ENCODE measurements at places on chromosomes 5 and 9.

DNA sequence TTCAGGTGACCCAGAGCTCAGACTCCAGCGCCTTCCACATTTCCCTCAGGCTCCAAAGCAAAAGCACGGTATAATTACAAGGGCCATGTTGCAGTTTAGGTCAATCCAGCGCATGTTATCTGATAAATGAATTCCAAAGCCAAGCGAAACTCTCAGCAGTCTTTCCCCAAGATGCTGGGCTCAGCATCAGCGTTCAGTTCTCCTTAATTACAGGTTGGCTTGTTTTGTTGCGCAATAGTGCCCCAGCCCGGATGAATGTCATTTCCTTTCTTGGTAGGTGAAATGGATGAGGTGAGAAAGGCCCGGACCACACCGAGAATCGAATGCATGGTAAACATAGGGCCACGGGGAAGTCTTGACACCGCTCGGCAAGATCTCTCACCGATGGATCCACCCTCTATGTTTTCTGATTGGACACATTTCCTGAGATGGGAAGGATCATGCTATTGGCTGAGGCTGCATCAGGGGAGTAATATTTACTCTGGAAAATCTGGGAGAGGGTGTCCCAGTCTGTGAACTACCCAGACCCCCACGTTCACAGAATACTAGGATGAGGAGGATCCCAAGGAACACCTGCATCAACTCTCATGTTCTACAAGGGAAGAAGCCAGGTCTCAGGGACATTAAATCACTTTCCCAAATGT lies 221.2 kb upstream of the ANKRD55 start:
- no peaks in the 10 kb centered on the region for H3K36me3 ChIP-seq
- DNase-seq, result no peak
- no peak overlapping the region for H3K4me3 ChIP-seq
- H3K27ac ChIP-seq, result no peak overlapping the region
- no peaks in the 10 kb centered on the region for H3K27me3 ChIP-seq

GRCh38 chr5:116091416-116091815 lies 6.6 kb downstream of the COMMD10 start:
- no peak overlapping the region for H3K4me3 ChIP-seq
- peaks cover 2% of the 10 kb centered on the region for H3K4me1 ChIP-seq
- no peak overlapping the region for H3K27ac ChIP-seq
- no peaks in the 10 kb centered on the region for H3K27me3 ChIP-seq

DNA sequence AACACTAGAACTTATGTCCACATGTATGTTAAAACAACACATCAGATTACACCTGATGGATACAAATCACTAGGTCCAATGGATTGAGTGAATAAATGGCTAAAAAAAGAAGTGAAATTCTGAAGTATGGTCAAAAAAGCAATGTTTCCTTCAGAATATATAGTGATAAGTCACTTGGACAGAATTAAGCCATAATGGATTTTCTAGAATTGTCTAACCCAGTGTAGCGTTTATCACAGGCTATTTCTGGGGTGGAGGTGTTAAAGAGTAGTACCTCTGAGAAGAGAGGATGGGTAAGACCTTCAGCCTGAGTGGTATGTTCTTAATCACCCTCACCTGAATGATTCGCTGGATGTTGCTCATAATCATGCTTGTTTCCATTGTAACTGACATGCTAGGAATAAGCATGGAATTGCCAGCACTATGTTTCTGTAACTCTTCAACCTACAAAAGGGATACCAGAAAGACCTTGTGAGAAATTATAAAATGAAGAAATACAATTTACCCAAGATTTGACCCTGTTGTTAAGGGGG lies 33.2 kb downstream of the SLC31A2 start:
- H3K27ac ChIP-seq, result no peak overlapping the region
- H3K27me3 ChIP-seq, result no peaks in the 10 kb centered on the region
- H3K36me3 ChIP-seq, result peaks cover 66% of the 10 kb centered on the region
- no peak overlapping the region for H3K4me3 ChIP-seq
- DNase-seq, result no peak

DNA sequence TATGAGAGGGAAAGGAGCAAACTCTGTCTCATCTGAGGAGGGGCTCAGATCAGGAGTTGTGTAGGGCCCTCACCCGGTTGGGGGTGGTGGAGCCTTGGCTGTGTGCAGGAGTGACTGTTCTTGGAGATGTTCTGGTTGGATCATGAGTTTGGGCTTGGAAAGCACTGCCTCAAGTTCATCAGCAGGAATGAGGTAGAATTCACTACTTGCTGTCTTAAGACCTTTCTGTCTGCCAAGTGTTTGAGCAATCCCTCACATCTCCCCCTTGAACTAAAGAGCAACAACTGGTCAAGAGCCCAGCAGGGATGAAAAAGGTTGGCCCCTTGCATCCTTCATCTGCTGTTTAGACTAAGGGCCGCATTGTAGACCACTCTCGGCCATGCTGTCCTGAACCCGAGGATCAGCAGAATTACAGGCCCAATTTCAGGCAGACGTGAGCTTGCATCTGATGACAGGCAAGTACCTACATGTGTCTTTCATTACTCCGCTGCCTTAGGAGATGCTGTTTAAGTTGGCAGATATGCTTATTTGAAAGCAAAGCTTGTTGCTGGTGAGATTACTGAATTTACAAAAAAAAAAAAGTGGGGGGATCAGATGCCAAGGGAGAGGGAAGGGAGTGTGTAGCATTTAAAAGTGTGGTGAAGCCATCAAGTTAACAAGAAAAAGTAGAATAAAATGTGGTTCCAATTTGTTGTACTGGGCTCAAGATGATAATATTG lies 36.4 kb downstream of the PIK3R1 start:
- peak overlapping the region; percentile 56 for H3K27ac ChIP-seq
- no peaks in the 10 kb centered on the region for H3K27me3 ChIP-seq
- H3K4me3 ChIP-seq, result no peak overlapping the region
- H3K4me1 ChIP-seq, result peaks cover 52% of the 10 kb centered on the region
- no peak for DNase-seq
- peaks cover 4% of the 10 kb centered on the region for H3K36me3 ChIP-seq

GRCh38 chr5:146626936-146627335 lies 110.9 kb upstream of the GPR151 start:
- no peaks in the 10 kb centered on the region for H3K36me3 ChIP-seq
- no peak overlapping the region for H3K4me3 ChIP-seq
- no peak overlapping the region for H3K27ac ChIP-seq
- no peak for DNase-seq
- H3K4me1 ChIP-seq, result no peaks in the 10 kb centered on the region
- H3K27me3 ChIP-seq, result no peaks in the 10 kb centered on the region

DNA sequence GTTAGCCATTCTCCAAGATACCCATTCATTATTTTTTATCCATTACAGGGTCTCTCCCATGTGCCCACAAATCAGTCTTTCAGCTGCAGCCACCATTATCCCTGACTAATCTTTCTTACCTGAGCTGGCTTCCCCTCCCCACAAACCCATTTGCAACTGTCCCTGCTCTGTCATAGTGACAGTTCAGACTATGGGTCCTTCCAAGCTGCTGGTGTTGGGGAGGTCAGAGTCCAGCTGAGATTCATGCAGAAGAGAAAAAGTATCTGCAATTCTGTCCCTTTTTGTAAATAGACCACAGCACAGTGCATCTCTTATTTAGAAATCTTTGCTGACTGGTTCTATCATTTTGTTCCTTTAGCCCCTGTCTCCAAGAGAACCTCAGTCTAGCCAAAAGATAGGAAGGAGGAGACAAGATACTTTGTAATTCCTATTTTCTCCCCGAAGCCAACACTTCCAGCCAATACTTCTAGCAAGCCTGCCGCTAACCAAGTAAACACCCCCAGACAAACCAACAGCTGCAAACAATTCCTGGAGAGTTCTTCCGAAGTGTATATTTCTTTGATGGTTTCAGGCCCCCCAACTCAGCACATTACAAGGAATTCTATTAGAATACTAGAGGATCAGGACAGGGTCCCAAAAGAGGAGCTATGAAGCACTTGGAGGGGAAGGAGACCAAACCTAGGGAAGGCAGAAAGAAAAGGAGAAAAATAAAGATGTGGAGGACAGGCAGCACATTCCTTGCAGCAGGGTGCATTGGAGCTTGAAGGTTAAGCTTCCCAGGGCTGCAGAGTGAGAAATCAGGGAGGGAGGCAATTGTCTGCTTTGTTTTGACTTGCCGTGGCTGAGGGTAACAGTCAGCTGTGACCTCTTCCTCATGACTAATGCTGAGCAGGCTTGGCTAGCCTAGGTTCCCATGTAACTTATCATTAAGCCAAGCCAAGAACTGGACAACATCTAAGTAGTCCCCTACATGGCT lies 148.5 kb downstream of the SGCD start:
- peak overlapping the region; percentile 90 for H3K27ac ChIP-seq
- H3K27me3 ChIP-seq, result no peaks in the 10 kb centered on the region
- H3K4me1 ChIP-seq, result peaks cover 64% of the 10 kb centered on the region
- no peaks in the 10 kb centered on the region for H3K36me3 ChIP-seq
- H3K4me3 ChIP-seq, result peak overlapping the region; percentile 0
- no peak for DNase-seq

GRCh38 chr9:95349091-95350038 lies 31.9 kb upstream of the FANCC start:
- peak overlapping the region; percentile 66 for H3K4me3 ChIP-seq
- peaks cover 4% of the 10 kb centered on the region for H3K4me1 ChIP-seq
- DNase-seq, result peak; percentile 83
- H3K27me3 ChIP-seq, result peaks cover 8% of the 10 kb centered on the region

GRCh38 chr5:110354311-110354710 lies 372.2 kb downstream of the TMEM232 start:
- no peak for DNase-seq
- no peak overlapping the region for H3K4me3 ChIP-seq
- H3K27ac ChIP-seq, result peak overlapping the region; percentile 23
- H3K4me1 ChIP-seq, result peaks cover 55% of the 10 kb centered on the region
- no peaks in the 10 kb centered on the region for H3K27me3 ChIP-seq
- no peaks in the 10 kb centered on the region for H3K36me3 ChIP-seq

DNA sequence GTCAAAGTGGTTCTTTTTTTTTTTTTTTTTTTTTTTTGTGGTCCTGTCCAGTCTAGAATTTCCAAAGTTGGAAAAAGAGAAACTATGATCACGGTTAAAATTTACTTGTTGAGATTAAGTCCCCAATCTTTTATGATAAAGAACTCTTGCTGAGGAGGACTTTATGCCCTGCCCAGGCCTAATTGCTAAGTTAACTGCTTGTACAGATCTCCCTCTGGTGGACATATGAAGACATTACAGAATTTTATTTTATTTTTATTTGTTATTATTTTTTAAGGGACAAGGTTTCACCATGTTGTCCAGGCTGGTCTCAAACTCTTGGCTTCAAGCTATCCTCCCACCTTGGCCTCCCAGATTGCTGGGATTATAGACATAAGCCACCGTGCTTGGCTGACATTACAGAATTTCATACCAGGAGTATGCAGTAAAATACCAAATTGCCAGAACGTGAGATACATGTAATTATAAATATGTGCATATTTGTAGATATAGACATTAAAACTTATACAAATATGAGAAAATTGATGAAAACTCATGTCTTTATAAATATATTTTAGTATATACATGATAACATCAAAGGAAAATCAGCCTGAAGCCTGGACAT lies 91.2 kb downstream of the RFK start:
- no peak overlapping the region for H3K4me3 ChIP-seq
- no peak for DNase-seq
- no peak overlapping the region for H3K27ac ChIP-seq
- no peaks in the 10 kb centered on the region for H3K36me3 ChIP-seq

- H3K4me1 ChIP-seq, result no peaks in the 10 kb centered on the region
- peaks cover 43% of the 10 kb centered on the region for H3K36me3 ChIP-seq
- DNase-seq, result no peak
- no peak overlapping the region for H3K4me3 ChIP-seq
- H3K27ac ChIP-seq, result no peak overlapping the region
Observed at GRCh38 chr9:35385042-35385441, 104.9 kb upstream of the RUSC2 start.

- H3K27me3 ChIP-seq, result peaks cover 30% of the 10 kb centered on the region
- H3K4me3 ChIP-seq, result peak overlapping the region; percentile 68
- H3K36me3 ChIP-seq, result no peaks in the 10 kb centered on the region
- H3K27ac ChIP-seq, result no peak overlapping the region
- peaks cover 36% of the 10 kb centered on the region for H3K4me1 ChIP-seq
Observed at GRCh38 chr5:140042393-140042642, 781 bp downstream of the NRG2 start.

DNA sequence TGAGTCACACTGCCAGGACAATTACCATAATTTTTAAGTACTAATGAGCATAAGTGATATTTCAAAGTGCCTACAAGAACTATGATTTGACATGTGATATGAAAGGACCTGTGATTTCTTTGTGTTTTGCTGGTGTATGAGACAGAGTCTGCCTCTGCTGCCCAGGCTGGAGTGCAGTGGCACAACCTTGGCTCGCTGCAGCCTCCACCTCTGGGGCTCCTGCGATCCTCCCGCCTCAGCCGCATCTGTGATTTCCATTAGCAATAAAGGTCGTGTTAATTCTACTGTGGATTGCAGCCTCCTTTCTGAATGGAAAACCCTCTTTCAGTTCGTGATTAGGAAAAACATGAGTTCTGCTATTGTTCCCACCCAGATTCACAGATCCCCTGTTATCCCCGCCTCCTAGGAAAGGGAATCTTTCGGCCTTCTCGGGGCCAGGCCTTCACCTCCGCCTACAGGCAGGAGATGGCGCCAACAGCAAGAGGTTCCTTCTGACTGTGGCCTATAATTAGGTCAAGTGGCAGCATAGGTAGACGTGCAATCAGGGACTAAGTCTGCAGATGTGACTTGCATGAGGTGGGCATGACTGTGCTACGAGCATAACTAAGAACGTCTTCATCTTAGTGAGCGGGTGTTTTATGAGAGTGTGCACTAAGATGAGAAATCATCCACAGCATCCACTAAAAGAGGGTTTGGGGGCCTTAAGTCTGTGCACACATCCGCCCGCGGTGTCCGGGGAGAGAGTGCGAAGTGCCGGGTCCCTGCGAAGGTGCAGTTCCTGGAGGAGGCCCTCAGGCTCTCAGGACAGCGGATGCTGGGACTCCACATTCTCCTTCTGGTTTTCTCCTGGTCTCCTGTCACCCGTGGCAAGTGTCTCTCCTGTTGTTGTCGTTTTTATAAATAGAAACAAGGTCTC lies 23.1 kb downstream of the TRIM7 start:
- H3K27ac ChIP-seq, result no peak overlapping the region
- peaks cover 3% of the 10 kb centered on the region for H3K27me3 ChIP-seq
- no peak for DNase-seq
- H3K4me1 ChIP-seq, result peaks cover 9% of the 10 kb centered on the region
- no peaks in the 10 kb centered on the region for H3K36me3 ChIP-seq
- H3K4me3 ChIP-seq, result no peak overlapping the region

GRCh38 chr5:11709021-11709420 lies 195.2 kb downstream of the CTNND2 start:
- no peaks in the 10 kb centered on the region for H3K27me3 ChIP-seq
- H3K27ac ChIP-seq, result no peak overlapping the region
- H3K4me3 ChIP-seq, result no peak overlapping the region
- no peak for DNase-seq

GRCh38 chr5:125412561-125413495 lies 666.4 kb upstream of the ZNF608 start:
- H3K27me3 ChIP-seq, result no peaks in the 10 kb centered on the region
- peak overlapping the region; percentile 99 for H3K27ac ChIP-seq
- H3K36me3 ChIP-seq, result no peaks in the 10 kb centered on the region
- peak; percentile 89 for DNase-seq
- H3K4me3 ChIP-seq, result peak overlapping the region; percentile 39
- H3K4me1 ChIP-seq, result peaks cover 61% of the 10 kb centered on the region

- H3K36me3 ChIP-seq, result no peaks in the 10 kb centered on the region
- H3K4me3 ChIP-seq, result no peak overlapping the region
Observed at GRCh38 chr9:136625101-136626065, 37.3 kb upstream of the EGFL7 start.

GRCh38 chr9:91710158-91710557 lies 239.9 kb downstream of the ROR2 start:
- no peak overlapping the region for H3K27ac ChIP-seq
- no peak for DNase-seq
- peaks cover 2% of the 10 kb centered on the region for H3K4me1 ChIP-seq
- no peak overlapping the region for H3K4me3 ChIP-seq
- no peaks in the 10 kb centered on the region for H3K36me3 ChIP-seq

- H3K4me1 ChIP-seq, result peaks cover 12% of the 10 kb centered on the region
- H3K27ac ChIP-seq, result no peak overlapping the region
- H3K4me3 ChIP-seq, result no peak overlapping the region
- H3K36me3 ChIP-seq, result no peaks in the 10 kb centered on the region
- DNase-seq, result no peak
Observed at GRCh38 chr5:122756264-122756911, 18.5 kb upstream of the SNX2 start.
